ENCODE measurements at places on chromosomes 3 and 15.

GRCh38 chr3:119485563-119485962 lies 12.8 kb upstream of the TIMMDC1 start:
- no peak for DNase-seq

GRCh38 chr3:31230425-31231223 lies 302.1 kb upstream of the STT3B start:
- DNase-seq, result no peak

DNA sequence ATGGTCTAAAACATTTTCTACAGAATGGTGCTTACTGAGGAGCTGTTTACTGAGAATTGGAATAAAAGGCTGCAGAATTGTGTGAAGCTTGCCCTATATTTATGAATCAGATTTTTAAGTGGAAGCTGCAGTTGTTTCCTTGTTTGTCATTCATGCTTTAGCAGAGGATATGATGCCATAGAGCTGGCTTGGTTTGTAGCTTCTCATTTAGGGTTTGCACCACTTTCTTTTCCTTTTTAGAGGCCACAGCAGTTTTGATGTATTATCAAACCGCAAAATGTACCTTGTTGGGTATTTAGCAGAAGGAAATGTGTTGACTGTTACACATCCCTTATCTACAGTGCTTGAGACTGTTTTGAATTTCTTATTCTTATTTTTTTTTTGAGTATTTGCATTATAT lies 66.2 kb downstream of the RASA2 start:
- no peak for DNase-seq

GRCh38 chr3:52458770-52459545 lies 3.6 kb downstream of the NISCH start:
- no peak for DNase-seq

DNA sequence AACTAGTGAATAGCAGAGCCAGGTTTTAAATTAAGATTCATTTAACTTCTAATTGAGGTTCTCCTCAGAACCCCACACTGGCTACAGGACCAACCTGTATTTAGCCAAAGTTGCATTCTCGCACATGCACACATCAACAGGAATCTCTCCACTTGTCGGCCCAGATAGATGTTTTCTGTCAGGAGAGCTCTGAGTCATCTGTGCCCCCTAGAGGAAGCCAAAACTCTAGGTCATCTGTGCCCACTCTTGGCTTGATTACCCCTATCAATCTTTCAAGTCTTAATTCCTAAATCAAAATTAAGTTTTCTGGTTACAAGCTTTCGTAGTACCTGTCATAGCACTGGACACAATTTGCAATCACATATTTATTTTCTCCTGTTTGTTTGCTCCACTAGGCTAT lies 104.9 kb upstream of the EOMES start:
- DNase-seq, result no peak

- DNase-seq, result no peak
These were observed 608 bp upstream of the PPCDC start for GRCh38 chr15:75022783-75023180.

DNA sequence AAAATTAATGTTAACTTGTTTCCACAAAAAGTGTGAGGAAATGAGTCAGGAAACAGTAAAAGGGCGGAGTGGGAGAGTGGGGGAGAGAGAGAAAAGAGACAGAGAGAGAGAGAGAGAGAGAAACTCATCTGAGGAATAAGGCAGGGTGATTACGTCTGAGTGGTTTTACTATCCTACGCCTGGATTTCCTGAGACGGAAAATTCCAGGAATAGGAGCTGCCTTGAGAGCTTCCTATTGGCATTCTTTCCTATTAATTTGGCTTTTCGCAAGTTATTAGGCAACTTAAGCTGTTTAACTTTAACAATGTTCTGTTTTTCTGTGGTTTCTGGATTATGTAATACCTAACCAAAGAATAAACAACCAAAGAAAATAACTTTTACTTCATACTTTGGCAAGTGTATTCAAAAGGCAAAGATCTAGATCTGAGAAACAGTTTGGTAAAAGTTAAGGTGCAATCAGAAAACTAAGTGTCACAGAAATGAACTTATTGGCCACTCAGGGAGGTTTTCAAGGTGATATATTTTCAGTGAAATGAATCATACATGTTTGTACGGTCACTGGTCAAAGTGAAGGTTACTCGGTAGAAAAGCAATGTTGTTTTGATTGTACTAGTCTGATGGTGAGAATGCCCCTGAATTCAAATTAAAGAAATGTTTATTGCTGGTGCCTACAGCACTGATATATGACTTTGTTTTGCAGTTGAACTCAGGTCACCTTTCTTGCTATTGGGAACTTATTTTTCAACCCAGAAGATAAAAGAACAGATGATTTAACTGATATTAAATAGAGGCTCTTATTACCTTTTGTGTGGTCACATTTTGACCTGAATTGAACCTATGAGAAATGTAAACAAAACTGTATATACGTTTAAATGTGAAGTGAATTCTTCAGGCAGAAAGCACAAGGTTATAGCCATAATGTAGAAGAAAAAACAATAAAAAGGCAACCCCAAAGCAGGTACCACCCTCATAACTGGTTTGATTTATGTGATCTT lies 39.9 kb upstream of the TNFSF10 start:
- DNase-seq, result no peak

DNA sequence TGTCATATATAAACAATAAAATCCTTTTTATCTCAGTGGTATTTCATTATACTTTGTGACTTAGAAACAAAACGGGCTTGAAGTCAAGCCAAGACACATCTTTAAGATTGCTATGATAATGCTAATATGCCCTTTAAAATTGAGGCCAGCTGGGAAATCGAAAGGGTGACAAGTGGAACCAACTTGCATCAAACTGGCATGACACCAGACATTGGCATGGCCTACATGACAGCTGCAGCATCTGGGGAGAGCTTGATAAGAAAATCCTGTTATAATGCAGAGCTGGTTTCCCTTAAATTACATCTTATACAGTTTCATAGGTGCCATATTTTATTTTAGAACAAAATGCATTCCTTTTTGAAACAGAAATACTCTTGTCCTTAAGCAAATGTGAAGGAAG lies 325.2 kb downstream of the ZBBX start:
- no peak for DNase-seq

- no peak for DNase-seq
These were observed 10.4 kb downstream of the TSPAN3 start for GRCh38 chr15:77060546-77060945.

DNA sequence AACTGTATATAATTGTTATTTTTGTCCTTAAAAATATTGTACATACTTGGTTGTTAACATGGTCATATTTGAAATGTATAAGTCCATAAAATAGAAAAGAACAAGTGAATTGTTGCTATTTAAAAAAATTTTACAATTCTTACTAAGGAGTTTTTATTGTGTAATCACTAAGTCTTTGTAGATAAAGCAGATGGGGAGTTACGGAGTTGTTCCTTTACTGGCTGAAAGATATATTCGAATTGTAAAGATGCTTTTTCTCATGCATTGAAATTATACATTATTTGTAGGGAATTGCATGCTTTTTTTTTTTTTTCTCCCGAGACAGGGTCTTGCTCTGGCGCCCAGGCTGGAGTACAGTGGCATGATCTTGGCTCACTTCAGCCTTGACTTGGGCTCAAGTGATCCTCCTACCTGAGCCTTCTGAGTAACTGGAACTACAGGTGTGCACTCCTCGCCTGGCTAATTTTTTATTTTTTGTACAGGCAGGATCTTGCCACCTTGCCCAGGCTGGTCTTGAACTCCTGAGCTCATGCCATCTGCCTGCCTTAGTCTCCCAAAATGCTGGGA lies 10.7 kb downstream of the NFKBIZ start:
- DNase-seq, result no peak

- DNase-seq, result no peak
These were observed 214.5 kb downstream of the SLC9A9 start for GRCh38 chr3:143633816-143634215.

- no peak for DNase-seq
These were observed 1.3 kb downstream of the BNIP2 start for GRCh38 chr15:59687836-59688235.

DNA sequence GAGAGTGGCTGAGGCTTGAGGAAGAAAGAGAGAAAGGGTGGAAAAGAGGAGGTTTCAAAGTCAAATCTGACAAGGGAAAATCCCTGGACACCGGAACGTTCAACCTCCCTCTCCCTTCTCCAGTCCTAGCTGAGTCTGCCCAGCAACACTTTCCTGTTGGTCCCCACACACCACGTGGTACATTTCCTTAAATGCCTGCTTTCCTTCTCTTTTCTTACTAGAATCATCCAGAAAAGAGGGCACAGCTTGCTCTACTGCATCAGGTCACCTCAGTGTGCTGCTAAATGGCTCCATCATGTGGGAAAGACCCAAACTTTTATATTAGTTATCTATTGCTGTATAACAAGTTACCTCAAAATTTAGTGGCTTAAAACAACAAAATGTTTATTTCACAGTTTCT lies 181.2 kb downstream of the NECTIN3 start:
- DNase-seq, result no peak

DNA sequence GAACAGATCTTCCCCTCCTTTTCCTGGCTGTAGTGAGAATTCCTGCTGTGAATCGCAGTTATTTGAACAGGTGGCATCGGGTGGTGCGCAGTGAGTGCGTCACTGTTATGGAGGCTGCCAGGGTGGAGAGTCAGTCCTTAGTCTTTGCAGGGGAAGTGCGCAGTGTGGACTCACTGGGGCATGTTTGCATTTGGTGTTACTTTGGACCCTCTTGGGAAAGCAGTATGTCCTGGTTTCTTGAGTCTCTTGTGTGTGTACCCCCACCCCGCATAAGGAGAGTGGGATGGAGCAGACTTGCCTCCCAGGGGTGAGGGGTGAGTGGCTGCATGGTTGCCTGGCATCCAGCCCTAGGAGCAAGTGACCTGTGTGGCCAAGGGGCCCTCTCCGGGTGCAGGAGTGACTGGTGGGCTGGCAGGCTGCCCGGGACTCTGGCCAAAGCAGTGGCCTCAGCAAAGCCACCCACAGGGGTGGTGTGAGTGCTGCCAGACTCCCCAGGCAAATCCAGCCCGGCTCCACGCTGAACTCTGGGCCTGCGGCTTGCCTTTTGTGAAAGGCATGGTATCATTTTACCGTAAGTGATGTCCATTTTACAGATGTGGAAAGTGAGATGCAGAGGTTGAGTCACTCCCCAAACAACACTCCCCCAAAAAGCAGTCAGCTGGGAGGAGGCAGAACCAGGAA lies 46.4 kb downstream of the DNASE1L3 start:
- no peak for DNase-seq

DNA sequence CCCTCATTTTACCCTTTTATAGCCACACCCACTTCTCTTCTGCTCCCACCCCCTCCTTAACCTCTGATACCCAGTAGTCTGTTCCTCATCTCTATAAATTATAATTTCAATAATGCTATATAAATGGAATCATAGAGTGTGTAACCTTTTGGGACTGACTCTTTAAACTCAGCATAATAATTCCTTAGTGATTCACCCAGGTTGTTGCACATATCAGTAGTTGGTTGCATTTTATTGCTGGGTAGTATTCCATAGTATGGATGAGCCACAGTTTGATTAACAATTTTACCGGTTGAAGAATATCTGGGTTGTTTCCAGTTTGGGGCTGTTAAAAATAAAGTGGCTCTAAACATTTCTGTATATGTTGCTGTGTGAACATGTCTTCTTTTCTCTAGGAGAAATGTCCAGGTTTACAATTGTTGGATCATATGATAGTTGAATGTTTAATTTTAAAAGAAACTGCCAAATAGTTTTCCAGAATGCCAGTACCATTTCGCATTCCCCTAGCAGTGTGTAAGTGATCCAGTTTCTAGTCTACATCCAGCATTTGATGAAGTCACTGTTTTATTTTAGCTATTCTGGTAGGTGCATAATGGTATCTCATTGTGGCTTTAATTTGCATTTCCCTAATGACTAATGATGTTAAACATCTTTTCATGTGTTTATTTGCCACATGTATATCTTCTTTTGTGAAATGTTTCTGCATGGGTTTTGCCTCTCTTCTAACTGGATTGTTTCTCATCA lies 68.5 kb downstream of the VPS8 start:
- no peak for DNase-seq

DNA sequence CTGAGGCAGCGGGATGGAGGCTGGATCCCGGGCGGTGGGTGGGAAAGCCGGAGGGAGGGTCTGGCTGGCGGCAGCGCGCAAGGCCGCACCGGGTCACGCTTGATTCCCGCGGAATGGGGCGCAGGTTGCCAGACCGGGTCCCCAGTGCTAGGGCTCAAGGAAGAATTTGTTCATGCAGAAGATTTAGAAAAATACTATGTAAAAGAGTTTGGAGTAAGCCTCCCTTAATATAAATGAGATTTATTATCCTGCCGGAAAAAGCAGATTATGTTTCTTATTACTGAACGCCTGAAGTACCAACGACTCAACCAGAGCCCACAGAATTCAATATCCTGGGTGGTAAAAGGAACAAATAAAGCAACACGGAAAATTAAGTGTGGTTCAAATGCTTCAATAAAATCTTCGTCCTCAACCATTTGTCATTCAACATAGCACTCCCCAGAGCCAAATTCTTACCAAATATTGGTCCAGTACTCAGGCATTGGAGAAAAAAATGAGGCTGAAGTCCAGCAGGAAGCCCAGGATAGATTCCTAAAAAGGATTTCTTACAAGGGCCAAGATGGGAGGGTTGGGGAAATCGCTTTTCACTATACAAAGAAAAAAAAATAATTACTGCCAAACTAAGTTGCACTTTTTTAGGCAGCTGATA lies 1.2 kb upstream of the ZBTB20 start:
- DNase-seq, result no peak

DNA sequence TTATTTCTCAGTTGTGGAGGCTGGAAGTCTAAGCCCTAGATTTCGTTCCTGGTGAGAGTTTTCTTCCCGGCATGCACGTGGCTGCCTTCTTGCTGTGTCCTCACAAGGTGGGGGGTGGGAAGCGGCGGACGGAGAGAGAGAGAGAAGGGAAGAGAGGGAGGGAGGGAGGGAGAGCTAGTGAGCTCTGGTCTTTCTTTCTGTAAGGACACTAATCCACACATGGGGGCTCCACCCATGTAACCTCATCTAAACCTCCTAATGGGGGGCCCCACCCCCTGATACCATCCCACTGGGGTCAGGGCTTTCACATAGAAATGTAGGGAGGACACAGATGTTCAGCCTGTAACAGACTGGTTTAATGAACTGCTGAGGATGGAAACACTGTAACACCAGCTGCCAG lies 7.3 kb downstream of the FBLN2 start:
- no peak for DNase-seq

- DNase-seq, result no peak
These were observed 22.7 kb downstream of the XXYLT1 start for GRCh38 chr3:195248281-195248680.

GRCh38 chr3:106813742-106814141 lies 563.5 kb upstream of the CCDC54 start:
- DNase-seq, result no peak

GRCh38 chr15:31304751-31305365 lies 21.8 kb upstream of the KLF13 start:
- no peak for DNase-seq

DNA sequence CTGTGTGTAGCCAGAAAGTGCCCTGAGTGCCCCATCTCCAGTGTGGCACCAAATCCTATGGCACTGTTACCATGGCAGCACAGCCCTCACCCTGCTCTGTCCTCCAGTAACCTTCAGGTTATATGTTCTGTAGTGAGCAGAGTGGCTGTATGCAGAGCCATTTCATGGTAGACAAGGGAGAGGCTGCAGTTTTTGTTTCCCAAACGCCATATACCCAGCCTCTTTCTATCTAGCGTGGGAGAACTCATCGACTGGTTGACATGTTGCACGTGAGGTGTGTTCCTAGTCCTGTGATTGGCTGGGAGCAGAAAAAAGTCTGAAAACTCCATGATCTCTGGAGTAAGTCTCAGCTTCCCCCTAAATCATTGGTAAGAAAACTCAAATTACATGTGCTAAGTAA lies 2.0 kb downstream of the SIDT1 start:
- no peak for DNase-seq
